Calu3 (cell line): ENCODE measurements at places on chromosomes 1 and 21.
A peak's percentile ranks its signal among the peaks of the same experiment; 100 is the strongest.

DNA sequence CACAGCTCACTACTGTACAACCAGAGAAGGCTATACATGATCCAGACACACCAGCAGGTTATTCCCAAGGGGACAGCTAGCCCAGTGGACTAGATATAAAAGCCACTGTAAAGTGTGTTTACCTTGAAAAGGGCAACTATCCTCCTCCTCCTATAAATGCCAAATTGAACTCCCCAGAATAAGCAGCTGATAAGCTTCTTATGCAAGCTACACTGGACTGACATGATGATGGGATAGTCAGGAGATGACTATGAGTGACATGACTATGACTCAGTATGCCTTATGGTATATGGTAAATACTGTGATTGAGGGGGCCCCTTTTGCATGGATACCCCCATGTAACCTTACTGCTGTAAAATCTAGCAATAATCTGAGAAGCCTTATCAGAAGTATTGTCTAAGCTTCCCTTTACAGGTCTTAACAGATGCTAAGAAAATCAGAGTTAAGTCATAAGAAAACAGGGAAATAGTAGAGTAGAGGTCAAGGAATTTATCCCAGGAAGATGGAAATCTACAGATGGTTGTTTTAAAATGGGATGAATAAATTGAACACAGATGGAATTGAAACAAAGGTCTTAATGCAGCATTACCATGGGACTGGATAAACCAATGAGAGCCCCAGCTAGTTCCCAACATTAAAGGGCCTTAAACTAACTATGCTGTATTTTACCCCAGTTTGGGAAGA is 55.8 kb downstream of the TRIM33 start:
- DNase-seq, result no peak

DNA sequence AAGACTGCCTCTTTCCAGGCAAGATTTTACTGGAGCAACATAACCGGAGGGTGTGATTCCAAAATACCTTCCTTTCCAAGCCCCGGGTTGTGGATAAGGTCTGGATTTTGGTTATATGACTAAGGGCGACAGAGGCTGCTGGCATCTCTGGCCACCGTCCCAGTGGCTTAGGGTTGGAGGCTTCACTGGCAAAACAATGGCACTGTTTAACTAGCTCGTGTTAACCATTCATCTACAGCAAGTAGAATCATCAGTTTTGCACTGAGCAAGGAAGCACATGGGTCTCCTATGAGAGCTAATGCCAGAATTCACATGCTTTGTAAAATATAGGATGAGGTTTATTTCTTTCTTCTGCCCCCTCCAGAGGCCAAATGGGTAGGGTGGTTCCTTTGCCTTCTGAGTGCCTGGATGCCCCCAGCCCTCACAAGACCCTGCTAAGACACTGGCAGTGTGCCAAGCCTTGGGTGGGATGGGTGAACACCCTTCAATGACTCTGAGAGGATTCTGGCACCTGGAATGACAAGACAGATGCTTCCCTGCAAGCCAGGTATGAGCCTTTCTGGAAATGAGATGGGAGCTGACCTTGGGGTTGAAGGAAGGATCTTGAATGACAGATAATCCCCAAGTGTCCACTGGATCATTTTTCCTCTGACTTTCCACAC is 36.8 kb downstream of the DHCR24 start:
- no peak for DNase-seq

DNA sequence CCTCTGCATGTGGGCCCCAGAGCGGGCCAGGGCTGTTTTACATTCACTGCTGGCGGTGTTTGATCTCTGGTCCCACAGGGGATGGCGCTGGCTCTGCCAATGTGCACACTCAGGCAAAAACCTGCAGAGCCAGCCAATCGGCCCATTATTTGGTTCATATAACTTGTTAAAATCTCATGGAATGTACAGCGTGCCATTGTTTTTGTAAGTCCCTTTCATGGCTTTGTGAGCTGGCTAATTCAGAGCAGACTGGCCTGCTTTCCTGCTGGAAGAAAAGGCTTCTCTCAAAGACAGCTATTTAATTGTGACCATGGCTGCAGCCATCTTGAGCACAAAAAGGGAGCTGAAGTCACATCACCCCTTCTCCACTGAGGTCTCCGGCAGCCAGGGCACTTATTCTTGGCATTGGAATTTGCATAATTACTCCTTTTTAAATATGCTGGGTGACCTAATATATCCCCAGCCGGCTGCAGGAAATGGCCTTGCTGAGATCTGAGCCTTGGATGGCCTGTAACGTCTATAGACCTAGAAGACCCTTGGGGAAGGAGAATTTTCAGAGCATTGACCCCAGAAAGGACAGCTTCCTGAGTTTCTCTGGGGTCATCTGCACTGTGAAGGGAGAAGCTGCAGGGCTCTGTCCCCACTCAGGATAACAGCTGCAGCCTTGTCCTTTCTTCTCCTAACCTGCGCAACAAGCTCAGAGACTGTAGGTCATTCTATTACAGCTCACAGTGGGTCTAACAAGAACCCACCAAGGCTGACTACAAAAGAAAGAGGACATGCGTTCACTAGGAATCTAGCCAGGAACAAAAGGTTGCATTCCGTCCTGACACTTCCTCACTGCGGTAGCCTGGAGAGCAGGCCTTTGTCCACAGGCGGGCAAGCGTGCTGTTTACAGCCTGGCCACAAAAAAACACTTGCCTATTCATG is 45.8 kb downstream of the BCAR3 start:
- no peak for DNase-seq

GRCh38 chr1:86956221-86956620 is 41.8 kb downstream of the HS2ST1 start:
- no peak for DNase-seq

DNA sequence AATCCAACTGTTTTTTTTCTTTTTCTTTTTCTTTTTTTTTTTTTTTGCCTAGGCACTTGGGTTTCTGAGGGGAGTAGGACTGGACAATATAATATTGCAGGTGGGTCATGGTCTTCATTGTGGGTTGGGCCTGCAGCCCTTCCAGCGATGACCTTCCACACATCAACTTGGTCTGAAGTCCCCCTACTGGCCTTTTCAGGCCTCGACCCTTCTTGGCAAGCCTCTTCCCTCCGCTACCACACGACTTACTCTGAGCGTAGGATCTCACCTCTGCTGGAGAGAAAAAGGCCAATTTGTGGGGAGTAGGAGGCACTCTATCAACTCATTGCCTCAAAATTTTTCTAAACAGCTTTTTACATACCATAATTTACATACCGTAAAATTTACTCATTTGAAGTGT is 51.1 kb upstream of the GRIK3 start:
- no peak for DNase-seq

- DNase-seq, result no peak
These were observed 1.1 kb downstream of the OBSCN start for GRCh38 chr1:228208831-228209551.

- DNase-seq, result no peak
These were observed 600 bp downstream of the CLK2 start for GRCh38 chr1:155272466-155273342.

- DNase-seq, result no peak
These were observed 78.0 kb downstream of the SYT6 start for GRCh38 chr1:114075546-114076242.

- no peak for DNase-seq
These were observed 37.2 kb downstream of the TTLL7 start for GRCh38 chr1:83961571-83962295.

DNA sequence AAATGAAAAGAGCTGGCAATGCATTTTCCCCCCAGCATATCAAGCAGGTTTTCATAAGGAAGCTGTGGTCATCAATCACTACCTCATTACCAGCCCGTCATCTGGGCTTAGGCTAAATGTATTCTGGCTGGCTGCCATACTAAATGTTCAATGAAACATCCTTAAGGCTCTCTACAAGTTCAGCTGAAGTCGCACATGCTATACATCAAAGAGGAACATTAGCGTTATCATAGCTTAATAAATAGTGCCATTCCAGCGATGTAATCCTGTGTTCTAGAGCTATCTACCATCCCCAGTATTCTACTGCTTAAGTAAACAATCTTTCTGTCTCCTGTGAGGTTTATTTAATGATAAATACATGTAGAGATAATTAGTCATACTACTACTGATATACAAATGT is 288.8 kb downstream of the DPYD start:
- no peak for DNase-seq

DNA sequence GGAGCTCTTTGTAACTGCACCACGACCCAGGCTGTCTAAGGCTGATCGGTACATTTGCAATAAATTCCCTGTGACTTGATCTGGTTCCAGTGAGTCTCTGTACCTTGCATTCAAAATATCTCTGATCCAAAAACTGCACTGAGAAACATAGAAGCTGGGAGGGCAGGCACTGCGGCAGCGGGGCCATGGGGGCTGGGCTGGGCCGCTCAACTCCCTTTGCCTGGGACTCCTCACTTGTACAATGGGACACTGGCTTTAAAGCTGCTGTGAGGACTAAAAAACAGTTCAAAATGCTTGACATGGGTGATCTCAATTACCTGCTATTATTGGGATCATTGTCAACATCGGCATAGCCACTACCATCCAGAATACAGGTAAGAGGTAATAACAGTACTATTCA is 644.0 kb downstream of the AJAP1 start:
- no peak for DNase-seq

DNA sequence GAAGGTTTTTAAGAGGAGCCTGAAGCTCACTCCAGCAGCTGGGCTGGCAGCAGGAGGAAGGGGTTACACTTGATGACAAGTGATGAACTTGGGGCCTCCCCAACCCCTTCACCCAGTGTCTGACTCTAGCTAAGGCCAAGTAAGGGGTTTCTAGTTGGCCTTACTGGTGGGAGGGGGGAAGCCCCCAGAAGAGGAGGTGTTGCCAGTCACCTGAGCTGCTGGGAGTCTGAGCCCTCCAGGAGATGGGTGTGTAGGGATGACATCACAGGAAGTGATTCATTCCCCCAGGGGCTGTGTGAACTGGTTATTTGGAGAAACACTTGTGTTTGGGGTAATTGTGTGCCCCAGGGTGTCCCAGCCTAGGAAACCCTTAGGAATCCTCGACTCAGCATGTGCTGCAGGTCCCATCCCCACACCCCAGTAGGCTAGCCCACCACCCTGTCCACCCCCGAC is 3.1 kb downstream of the PADI1 start:
- DNase-seq, result peak; percentile 71

DNA sequence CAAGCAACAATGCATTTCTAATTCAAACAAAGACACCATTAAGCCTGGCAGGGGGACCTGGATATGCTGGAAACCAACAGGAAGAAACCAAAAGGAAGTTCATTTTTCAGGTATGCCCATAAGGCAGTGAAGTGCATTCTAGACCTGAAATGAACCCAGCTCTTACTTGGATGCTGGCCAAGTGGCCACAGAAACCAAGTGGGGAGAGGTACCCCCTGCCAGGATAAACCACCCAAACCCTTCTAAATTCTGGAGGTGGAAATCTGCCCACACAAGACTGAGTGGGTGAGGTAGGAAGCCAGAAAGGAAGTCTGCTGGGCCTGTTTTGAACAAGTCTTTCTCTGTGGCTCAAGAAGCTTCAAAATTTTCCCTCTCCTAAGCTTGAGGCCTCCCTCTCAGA is 2.6 kb downstream of the CD5L start:
- peak; percentile 26 for DNase-seq

DNA sequence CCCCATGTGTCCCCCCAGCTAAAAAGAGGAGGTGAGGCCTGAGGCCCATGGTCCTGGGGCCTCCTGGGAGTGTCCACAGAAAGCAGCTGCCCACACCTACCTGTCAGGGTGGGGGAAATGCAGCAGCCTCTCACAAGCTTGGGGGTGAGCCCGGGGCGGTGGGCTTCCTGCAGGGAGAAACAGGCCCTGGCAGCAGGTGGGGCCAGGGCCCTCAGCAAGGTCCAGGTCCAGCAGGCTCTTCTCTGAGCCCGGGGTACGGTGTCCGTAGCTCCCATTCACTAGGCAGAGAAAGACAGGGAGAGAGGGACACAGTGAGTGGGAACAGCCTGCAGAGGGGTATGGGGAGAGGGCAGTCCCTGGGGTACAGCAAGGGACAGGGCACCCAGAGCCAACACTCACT is 139.0 kb downstream of the GLIS1 start:
- no peak for DNase-seq

DNA sequence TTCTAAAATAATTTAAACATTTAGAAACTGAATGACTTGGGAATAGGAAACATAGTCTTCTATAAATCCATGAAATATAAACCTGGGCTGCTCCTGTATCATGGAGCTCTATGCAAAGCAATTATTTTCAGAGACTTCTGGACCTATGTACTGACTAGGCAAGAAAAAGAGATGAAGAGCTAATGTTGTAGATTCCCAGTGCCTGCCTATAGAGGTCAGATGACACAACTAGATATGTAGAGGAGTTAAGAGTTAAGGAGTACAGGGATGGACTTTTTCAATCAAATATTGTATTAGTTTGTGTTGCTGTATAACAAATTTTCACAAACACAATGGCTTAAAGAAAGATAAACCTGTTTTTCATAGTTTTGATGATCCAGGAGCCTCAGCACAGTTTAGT is 1434.5 kb downstream of the KCNT2 start:
- DNase-seq, result no peak

GRCh38 chr1:95451054-95451453 is 217.0 kb downstream of the RWDD3 start:
- DNase-seq, result peak; percentile 12
